ENCODE measurements at places on chromosomes 6 and 20.

DNA sequence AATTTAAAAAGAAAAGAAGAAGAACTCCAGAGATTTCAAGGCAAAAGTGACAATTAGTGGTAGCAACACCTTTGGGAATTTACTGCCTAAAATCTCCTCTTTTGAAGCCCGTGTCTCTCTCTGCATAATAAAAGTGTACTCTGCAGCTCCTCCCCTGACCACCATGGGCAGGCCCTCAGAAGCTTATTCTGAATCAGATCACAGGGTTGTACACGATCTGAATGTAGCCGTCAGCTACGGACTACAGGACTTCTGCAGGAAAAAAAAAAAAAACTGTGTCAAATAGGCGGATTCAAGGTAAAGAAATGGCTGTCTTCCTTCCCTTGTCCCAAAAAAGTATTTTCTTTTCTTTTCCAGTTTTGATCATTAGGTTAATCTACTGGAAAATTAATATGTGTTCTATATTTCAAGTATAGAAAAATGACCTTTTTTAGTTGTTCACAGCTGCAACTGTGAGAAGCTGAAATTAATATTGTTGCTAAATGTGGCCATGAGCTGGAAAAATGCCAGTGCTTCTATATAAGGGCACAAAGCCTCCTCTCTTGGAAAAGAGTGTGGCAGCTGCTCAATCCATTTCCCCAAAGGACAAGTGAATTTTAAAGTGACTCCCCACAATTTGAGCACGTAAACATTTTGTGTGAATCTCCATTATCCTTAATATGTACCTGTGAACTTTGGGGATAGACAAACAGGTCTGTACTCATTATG lies 397.4 kb downstream of the C6orf118 start:
- DNase-seq, result no peak

- no peak for DNase-seq
These were observed 21.1 kb downstream of the COL20A1 start for GRCh38 chr20:63314015-63314471.

GRCh38 chr6:46998436-46999017 lies 43.6 kb downstream of the ADGRF1 start:
- no peak for DNase-seq

DNA sequence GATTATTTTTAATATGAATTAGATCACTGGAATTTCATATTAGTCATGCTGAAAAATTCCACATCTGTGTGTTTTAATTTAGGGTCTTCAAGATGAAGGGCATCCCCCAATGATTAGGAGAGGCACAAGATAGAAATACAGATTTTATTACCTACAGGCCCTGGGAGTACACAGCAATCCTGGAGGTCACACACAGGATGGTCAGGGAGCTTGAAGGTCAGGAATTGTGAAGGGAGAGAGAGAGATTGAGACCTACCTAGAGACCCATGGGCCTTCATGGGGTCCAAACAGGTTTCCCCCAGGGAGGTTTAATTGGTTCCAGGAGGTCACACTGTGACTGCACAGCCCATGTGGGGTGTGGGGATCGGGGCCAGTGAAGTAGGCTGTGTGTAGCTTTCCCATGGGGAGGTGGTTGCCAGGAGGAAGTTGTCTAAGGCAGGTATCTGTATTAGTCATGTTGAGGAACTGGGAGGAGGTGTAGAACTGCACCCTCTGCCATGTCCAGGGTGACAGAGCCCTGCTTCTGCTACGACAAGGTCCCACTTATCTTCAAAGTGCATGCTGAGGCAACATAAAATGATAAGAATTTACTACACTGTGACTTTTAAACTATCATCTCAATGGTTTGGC lies 18.3 kb downstream of the SNX9 start:
- no peak for DNase-seq

GRCh38 chr6:91453224-91453878 lies 866.5 kb upstream of the MAP3K7 start:
- DNase-seq, result no peak

DNA sequence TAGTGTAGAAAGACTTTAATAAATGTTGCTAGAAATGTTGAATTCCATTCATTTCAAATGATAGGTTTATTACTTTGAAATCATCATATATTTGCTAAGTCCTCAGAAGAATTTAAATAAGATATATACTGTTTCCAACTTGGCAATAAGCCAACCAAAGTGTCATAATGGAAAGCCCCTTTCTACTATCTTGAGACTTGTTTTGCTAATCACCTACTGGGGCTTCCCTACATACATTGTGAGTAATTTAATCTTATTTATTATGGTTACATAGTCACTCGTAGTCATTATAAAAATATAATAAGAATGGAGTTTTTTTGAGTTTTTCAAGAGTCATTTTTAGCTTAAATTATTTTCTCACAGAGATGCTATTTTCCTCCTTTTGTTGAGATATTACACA lies 20.7 kb downstream of the COL19A1 start:
- DNase-seq, result no peak

GRCh38 chr6:85275338-85275985 lies 174.4 kb upstream of the NT5E start:
- DNase-seq, result no peak

DNA sequence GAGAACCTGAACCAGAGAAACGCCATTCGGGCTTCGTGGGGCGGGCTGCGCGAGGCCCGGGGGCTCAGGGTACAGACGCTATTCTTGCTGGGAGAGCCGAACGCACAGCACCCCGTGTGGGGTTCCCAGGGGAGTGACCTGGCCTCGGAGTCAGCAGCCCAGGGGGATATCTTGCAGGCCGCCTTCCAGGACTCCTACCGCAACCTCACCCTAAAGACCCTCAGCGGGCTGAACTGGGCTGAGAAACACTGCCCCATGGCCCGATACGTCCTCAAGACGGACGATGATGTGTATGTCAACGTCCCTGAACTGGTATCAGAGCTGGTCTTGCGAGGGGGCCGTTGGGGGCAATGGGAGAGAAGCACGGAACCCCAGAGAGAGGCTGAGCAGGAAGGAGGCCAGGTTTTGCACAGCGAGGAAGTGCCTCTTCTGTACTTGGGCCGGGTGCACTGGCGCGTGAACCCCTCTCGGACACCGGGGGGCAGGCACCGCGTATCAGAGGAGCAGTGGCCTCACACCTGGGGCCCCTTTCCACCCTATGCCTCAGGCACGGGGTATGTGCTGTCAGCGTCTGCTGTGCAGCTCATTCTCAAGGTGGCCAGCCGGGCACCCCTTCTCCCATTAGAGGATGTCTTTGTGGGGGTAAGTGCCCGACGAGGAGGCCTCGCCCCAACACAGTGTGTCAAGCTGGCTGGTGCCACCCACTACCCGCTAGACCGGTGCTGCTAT lies 904 bp downstream of the B3GALT4 start:
- DNase-seq, result no peak

DNA sequence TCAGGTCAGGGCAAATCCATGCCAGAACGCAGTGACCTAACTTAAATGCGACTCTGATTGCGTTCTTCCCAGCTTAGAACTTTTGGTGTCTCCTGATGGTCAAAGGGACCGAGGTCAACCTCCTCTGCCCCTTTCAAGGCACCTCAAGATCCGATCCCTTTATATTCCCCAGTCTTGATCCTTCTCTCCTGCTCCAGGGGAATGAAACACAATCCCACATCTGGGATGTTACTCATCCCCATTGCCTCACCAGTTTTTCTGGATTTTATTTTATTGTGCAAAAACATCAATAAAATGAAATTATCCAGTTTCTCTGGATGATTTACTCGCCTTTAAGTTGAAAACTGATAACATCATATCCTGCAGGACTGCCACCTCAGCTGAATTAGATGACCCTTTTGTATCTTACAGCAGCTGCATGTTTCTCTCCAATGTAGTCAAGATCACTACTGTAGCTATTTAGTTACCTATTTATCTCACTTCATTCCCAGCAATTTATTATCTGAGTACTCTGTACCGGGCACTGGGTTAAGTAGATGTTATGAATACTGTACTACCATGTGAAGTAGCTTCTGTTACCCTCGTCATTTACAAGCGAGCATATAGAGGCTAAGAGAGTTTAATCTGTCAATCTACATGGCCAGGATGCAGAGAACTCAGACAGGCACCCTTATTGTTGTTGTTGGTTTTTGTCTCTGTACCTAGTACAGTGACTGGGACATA lies 44.0 kb downstream of the IRAK1BP1 start:
- no peak for DNase-seq

GRCh38 chr20:8505476-8506200 lies 373.6 kb downstream of the PLCB1 start:
- DNase-seq, result no peak

DNA sequence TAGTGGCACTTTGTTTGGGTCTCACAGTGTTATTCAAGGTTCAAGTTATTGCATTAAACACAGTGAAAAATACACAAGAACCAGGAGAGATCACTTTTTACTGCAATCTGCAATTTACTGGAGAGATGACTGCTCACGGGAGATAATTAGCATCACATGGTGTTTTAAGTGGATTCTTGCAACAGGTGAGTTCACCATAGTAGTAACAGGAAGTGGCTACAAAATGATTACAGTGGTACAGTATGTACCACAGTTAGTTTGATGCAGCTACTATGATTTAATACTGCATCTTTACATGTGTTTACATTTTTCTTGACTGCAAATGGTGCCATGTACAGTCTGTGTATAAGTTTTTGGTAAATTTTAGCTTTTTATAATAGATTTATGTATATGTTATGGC lies 96.5 kb upstream of the SCP2D1 start:
- no peak for DNase-seq

DNA sequence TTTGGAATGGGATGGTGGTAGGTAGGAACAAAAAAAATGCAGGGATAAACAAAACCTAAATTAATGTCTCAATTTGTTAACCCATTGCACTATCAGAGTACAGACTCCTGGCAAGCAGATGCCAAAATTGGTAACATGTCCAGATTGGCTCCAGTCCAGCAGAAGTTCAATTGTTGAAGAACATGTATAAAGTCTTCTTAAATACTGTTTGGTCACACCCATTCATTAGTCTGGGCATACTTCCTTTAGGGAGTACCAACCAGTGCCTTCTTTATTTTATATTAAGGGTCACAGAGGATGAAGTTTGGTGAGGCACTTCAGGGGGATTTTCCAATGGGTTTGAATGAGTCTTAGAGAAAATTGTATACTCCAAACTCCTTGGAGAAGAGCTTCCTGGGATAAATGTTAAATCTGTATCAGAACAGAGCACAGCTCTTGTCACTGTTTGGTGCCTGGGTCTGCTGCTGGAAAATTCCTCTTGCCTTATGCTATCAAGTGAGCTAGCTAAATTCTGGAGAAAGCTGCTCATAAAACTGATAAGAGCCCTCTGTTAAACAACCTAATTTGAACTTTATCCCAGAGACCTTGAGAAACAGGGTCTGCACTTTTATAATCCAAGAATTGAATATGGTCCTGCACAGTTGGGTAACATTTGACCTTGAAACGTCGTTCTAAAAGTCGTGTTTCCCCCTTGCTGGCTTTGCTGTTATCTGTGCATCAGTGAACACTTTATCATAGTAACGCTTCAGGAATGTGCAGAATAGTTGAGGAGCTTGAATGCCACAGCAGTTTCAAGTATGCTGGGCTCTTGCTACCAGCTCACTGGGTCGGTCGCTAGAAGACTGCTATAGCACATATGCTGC lies 334.1 kb upstream of the CITED2 start:
- DNase-seq, result no peak

GRCh38 chr6:89154131-89154530 lies 8.3 kb downstream of the PM20D2 start:
- no peak for DNase-seq
